ENCODE measurements at places on chromosomes 7 and 10.

GRCh38 chr7:91898240-91898992, 17.9 kb upstream of the MTERF1 start:
- no peak for DNase-seq

DNA sequence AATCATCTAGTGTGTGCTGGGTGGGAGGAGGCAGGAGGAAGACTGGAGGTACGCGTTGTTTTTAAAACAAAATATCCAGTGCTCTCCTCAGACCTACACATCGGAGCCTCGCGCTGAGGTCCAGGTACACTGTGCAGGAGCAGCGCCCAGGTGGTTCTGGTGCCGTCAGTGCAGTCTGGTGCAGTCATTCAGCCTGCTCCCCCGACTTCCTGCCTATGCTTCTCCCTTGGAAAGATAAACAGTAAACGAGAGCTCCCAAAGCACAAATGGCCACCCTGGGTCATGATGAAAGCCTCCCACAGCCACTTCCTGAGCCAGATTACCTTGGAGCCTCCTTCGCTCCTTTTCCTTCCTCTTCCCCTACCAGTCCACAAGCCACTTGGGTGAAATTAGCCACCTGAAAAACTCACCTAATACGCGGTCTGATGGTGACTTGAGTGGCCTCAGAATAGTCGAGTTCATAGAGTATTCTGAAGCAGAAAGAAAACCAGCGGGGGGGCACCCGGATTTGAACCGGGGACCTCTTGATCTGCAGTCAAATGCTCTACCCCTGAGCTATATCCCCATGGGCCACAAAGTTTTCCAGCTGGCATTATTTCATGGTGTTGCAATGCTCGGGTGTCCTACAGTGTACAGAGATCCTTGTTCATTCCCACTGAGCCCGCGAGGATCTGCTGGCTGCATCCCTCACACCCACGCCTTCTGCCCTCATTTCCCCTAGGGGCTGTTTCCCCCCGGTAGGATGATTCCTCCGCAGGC, 82.5 kb downstream of the ZNF467 start:
- no peak for DNase-seq

GRCh38 chr10:74637685-74638084, 188.7 kb upstream of the KAT6B start:
- no peak for DNase-seq

DNA sequence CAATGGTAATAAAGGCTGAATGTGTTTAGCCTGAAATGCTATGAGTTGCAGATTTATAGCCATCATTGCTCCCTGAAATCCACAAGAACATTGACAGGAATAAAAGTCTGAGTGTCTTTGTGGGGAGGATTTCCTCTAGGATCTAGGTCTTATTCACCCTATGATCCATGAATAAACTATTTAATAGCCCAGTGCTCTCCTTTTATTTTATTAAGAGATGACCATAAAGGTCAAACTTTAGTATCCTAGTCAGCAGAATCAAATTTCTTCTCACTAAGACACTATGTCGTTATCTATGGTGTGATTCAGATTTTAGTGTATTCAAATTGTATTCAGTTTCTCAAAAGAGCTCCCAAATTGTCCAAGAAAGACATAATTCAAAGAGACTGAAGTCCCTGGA, 67.8 kb upstream of the AKR1E2 start:
- no peak for DNase-seq

DNA sequence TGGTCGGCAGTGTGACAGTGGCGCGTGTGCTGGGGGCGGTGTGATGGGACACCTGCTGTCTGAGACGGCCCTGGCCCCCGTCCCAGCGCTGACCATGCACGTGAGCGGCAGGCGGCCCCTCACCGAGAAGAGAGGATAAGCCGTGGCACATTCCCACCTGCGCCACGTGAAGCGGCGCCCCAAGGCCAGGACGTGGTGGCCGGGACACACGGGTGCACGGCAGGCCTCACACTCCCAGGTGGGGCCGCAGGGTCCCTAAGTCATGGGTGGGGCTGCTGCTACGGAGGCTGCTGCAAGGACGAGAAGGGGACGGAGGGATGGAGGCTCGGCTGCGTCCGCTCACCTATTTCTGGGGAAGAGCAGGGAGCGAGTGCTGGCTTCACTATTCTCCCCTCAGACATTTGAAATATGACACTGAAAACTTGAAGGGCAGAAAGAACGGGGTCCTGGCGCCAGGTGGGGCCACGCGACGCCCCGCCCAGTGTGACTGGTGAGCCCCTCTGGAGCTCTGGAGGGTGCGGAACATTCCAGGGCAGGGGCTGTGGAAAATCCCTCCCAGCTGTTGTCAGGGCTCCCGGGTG, 7.5 kb downstream of the CYP2W1 start:
- no peak for DNase-seq

GRCh38 chr7:17302575-17303142, 4.2 kb downstream of the AHR start:
- no peak for DNase-seq

Data from femur (tissue), 1 donor.